ENCODE measurements at places on chromosomes 6 and 20. TPM values are rescaled to one million over a fixed set of nuclear protein-coding genes. Genes with fewer than 3 reads are reported as not detected.

The COL10A1 gene
- not detected for total RNA-seq

The OR2H1 gene
- total RNA-seq: not detected

The SLC22A1 gene
- not detected for total RNA-seq

The MCHR2 gene
- 0.33 TPM for total RNA-seq

The CLVS2 gene
- total RNA-seq: 2.8 TPM

The LTB gene
- total RNA-seq: 1.9 TPM

The ERGIC3 gene
- 182 TPM for total RNA-seq

The BCAS4 gene
- total RNA-seq: 5.3 TPM
